ENCODE measurements at places on chromosomes 5 and 9.

DNA sequence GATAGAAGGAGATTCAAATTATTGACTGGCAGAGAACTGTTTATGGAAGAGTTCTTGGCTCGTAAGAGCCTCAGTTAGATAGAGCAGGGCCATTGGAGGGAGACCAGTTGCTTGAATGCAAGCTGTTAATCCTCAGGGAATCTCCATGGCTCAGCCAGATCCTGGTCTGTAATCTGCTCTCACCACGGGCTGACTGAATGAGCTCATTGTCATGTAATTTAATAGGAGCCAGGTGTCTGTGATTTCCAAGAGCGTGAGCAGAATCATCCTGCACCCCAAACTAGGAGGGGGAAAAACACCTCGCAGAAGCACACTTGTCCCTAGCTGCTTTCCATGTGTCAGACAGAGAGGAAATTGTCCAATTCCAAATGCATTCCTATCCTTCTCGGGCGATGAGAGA is 19.1 kb upstream of the KCNMB1 start:
- DNase-seq = no peak

- DNase-seq = no peak
These were observed 497.0 kb downstream of the RAB3C start for GRCh38 chr5:59079622-59080620.

- no peak for DNase-seq
These were observed 65.5 kb upstream of the OSMR start for GRCh38 chr5:38780316-38780715.

GRCh38 chr5:96641368-96642280 is 20.6 kb upstream of the CAST start:
- DNase-seq = no peak

- DNase-seq = no peak
These were observed 104.8 kb downstream of the PAX5 start for GRCh38 chr9:36929350-36929675.

GRCh38 chr9:113616116-113616515 is 152.6 kb downstream of the RGS3 start:
- DNase-seq = no peak

- no peak for DNase-seq
These were observed 179.1 kb upstream of the IER5L start for GRCh38 chr9:129356871-129357772.

DNA sequence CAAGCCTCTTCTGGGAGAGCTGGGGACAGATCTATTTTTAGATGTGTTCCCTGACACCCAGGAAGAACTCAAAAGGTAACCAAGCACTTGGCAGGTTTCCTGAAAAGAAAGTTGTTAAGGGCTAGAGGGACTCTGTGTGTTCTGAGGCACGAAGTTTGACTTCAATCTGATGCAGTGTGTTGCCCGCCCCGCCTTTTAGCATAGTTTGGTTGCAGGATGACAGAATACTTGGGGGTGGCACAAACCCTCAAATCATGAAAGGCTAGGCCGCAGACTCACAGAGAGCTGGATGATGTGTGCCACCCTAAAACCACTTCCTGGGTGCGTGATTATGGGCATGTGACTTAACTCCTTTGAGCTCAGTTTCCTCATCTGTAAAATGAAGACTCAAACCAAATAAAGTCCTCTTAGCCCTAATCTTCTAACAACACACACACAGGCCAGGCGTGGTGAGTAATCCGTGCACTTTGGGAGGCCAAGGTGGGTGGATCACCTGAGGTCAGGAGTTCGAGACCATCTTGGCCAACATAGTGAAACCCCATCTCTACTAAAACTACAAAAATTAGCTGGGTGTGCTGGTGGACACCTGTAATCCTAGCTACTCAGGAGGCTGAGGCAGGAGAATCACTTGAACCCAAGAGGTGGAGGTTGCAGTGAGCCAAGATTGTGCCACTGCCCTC is 12.8 kb upstream of the NDFIP1 start:
- DNase-seq = no peak

- no peak for DNase-seq
These were observed 81.3 kb downstream of the GADD45G start for GRCh38 chr9:89686126-89686525.

GRCh38 chr5:159452480-159453167 is 122.3 kb upstream of the IL12B start:
- DNase-seq = no peak

- no peak for DNase-seq
These were observed 62.8 kb upstream of the SUB1 start for GRCh38 chr5:32522429-32523143.

All from thoracic aorta (tissue), 2 donors.